Prostate gland (tissue), 2 donors: ENCODE measurements at places on chromosomes 7 and 10. TPM values are rescaled to one million over a fixed set of nuclear protein-coding genes. Genes with fewer than 3 reads are reported as not detected.

CFAP70 gene
- 7.2 TPM for total RNA-seq

PIP gene
- total RNA-seq, result 98.2 TPM

CLDN4 gene
- total RNA-seq, result 162 TPM

TEX36 gene
- not detected for total RNA-seq

HOXA5 gene
- 12.9 TPM for total RNA-seq

HOXA2 gene
- 1.4 TPM for total RNA-seq

ACBD7 gene
- 0.91 TPM for total RNA-seq

DNA sequence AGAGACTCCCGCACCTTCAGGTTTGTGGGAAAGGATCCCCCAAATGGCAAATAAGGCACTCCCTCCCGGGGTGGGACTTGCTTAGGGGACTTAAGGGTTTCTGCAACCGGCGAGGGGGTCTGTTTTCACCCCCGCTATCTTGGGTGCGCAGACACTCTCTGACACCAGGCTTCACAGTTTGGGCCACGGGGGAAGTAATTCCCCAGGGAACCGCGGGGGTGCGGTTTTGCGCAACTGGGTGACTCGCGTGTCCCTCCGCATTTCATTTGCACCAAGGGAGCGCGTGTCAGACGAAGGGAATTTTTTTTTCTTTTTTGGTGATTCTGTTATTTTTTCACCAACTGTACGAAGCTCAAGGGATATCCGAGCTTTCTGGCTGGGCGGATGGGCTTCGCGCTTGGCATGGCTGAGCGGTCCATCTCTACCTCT lies 1.7 kb downstream of the GRM8 start:
- no peak for DNase-seq

GRCh38 chr7:55587687-55588378 lies 15.5 kb upstream of the VOPP1 start:
- DNase-seq, result no peak

DNA sequence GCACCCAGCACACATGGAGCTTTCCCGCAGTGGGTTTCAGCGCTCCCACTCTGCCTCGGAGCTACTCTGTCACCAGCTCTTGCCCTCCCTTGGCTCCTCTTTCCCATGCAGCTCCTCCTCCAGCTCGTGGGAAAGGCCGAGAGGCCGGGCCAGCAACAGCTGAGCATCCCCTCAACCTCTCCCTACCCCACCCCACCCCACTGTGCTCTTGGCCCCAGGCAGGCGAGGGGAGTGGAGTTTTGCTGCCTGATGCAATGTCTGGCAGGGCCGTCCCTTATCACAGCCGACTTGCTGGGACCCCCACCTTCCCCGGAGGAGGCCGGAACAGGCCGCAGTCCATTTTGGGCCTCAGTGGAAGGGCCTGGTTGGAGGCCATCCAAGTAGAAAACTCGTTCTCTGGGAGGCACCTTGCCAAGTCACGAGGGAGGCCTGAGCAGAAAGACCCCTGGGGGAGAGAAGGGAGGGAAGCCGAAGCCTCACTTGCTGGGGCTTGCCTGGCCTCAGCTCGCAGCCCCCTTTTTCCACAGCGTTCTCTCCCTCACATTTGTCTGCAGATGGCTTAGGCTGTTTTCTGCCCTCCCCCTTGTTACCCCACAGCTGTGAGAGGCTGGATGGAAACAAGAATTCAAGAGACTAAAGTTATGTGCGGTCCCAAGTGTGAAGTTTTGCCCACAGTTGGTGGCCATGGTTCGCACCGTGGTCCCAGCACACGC lies 35.3 kb downstream of the CHST3 start:
- DNase-seq, result no peak

- DNase-seq, result peak; percentile 46
Measured at GRCh38 chr7:105352018-105352612, 36.6 kb downstream of the SRPK2 start.

GRCh38 chr7:101507791-101508252 lies 121.3 kb downstream of the MYL10 start:
- peak; percentile 40 for DNase-seq

DNA sequence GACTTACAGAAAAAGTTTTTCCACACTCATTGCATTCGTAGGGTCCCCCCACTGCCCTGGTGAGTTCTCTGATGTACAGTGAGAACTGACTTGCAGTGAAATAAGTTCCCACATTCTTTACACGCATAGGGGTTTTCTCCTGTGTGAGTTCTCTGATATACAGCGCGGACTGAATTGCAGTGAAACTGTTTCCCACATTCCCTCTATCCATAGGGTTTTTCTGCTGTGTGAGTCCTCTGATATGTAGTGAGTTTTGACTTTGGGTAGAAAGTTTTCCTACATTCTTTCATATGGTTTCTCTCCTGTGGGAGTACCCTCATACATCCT lies 147.0 kb downstream of the GLRX3 start:
- no peak for DNase-seq

GRCh38 chr7:101244375-101245146 lies at the start of gene FIS1:
Gene FIS1 (minus strand): TSS chr7:101245081. CDS start chr7:101245004, 77 bp downstream.
- peak; percentile 92 for DNase-seq

GRCh38 chr10:90167174-90168064 lies 466.0 kb downstream of the KIF20B start:
- no peak for DNase-seq
